ENCODE measurements at places on chromosomes 13 and 19.

DNA sequence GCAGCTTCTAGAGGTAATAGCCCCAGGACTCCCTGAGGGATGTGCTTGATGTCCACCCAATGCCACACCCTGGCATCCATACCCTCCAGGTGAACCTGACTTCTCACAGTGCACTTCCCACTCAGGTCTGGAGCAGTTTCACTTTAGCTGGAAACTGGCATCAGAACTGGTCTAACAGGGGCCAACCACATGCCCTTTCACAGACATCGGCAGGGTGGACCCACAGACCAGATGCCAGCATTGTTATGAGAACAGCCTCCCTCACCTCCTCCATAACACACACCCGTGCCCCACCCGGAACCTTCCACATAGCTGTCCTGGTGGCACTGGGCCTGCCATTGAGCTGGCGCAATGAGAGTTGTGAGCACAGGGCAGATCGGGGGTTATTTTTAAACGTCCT lies 77.4 kb upstream of the GPR12 start:
- peak; percentile 45 for DNase-seq

GRCh38 chr19:29189033-29189360 lies 24.0 kb downstream of the UQCRFS1 start:
- DNase-seq: no peak

- DNase-seq: no peak
Observed at GRCh38 chr19:13942023-13942684, 3.9 kb upstream of the PODNL1 start.

DNA sequence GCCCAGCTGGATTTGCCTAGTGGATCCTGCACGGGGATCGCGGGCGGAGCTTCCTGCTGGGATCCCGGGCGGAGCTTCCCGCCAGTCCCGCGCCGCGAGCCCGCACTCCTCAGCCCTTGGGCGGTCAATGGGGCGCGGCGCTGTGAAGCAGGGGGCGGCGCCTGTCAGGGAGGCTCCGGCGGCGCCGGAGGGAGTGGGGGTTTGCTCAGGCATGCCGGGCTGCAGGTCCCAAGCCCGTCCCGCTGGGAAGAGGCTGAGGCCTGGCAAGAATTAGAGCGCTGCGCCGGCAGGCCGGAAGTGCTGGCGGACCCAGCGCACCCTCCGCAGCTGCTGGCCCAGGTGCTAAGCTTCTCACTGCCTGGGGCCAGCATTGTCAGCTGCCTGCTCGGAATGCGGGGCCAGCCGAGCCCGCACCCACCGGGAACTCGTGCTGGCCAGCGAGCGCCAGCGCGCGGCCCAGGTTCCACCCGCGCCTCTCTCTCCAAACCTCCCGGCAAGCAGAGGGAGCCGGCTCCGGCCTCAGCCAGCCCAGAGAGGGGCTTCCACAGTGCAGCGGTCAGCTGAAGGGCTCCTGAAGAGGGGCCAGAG lies 119.6 kb downstream of the PRR20E start:
- no peak for DNase-seq

GRCh38 chr19:53507523-53508442 lies 30.2 kb upstream of the ZNF331 start:
- DNase-seq: no peak

- no peak for DNase-seq
Observed at GRCh38 chr13:59299584-59299983, 864.1 kb downstream of the DIAPH3 start.

DNA sequence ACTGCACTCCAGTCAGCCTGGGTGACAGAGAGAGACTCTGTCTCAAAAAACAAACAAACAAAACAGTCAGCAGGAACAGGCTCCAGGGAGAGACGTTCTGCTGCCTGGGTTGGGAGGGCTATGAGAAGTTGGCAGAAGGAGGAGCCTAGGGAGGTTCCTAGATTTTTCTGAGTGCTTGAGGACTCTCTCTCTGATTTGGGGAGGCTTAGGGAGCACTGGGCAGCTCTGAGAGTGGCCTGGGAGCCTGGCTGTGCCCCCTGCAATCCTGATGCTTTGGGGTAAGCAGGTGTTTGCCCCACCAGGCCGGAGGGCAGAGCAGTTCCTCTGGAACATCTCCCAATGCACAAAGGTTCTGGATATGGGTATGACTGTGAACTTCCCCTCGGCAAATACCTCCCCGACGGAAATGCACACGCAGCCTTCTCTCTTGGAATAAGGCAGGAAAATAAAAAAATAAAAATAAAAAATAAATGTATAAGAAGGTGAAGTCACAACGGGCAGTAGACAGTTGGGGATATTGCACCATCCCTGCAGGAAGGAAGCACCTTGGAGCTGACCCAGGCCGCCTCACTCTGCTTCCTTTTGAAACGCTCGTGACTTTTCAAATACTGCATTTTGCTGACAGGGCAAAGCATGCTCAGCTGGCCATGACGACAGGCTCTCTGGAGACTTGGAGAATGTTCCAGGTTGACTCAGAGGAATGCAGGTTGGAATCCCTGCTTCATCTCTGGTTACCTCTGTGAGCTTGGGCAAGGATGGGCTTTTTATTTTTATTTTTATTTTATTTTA lies 26.5 kb upstream of the HOMER3 start:
- no peak for DNase-seq

DNA sequence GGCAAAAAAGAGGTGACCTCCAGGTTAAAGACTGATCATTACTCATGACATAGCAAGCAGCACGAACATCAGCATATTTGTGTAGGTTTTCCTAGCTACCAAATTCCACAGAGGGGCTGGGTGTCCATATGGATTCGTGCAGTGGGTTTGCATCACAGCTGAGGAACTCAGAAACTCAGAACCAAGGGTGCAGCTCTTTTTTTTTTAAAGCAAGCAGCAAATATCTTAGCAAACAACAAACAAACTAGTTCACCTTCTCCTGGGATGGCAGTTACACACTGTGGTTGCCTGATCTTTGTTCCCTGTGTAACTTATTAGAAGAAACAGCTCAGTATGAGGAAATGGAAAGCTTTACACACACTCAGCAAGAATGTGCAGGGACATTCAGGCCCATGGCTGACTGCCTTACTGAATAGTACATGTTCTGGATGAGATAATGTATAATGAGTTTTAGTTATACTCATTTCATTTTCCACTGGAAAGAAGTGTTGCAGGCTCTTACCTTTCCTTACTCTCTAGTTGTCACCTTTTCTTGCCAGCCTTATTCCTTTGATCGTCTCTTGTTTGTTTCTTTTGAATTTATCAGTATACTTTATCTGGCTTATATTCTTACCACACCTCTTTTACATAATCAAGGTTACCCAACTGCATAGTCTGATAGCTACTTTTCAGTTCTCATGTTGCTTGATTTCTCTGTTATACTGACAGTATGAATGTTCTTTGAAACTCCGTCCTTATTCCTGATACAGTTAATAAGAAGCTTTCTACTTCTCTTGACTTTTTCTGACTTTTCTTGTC lies 4.3 kb downstream of the NDFIP2 start:
- no peak for DNase-seq

GRCh38 chr13:105627270-105627669 lies 908.2 kb downstream of the EFNB2 start:
- no peak for DNase-seq

DNA sequence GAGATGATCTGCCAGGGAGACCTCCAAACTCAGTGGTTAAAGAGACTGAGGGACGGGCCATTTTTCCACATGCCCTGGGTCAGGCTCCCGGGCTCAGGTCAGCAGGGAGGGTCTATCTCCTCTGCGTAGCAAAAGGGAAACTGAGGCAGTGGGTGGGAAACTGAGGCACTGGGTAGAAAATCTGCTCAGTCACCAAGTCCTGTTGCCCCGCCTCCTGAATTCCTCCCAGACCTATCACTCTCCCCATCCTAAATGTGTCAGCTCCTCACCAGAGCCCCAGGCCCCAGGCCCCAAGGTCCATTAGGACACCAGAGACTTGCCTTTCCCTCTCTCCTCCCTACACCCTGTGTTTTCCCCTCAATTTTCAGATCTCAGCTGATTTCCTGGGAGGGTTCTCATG lies 2.4 kb downstream of the CD320 start:
- DNase-seq: no peak

- DNase-seq: no peak
Observed at GRCh38 chr19:11261431-11261970, 823 bp downstream of the DOCK6 start.

GRCh38 chr13:96473526-96474180 lies 383.7 kb downstream of the HS6ST3 start:
- no peak for DNase-seq

- DNase-seq: no peak
Observed at GRCh38 chr13:25765266-25765665, 286.6 kb downstream of the SHISA2 start.

DNA sequence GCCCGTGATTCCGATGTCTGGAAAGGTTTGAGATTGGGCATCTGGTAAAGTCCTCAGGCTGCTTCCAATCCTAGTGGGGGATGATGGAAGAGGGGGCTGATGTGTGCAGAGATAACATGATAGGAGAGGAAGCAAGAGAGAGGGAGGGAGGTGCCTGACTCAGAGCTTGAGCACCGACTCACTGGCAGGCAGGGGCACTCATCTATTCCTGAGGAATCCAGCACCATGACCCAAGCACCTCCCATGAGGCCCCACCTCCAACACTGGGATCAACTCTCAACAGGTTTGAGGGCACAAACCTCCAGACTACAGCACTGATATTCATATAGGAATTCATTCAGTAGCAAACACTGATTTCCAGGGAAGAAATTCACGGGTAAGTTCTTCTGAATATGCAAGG lies 5.6 kb upstream of the SIGLEC9 start:
- no peak for DNase-seq

DNA sequence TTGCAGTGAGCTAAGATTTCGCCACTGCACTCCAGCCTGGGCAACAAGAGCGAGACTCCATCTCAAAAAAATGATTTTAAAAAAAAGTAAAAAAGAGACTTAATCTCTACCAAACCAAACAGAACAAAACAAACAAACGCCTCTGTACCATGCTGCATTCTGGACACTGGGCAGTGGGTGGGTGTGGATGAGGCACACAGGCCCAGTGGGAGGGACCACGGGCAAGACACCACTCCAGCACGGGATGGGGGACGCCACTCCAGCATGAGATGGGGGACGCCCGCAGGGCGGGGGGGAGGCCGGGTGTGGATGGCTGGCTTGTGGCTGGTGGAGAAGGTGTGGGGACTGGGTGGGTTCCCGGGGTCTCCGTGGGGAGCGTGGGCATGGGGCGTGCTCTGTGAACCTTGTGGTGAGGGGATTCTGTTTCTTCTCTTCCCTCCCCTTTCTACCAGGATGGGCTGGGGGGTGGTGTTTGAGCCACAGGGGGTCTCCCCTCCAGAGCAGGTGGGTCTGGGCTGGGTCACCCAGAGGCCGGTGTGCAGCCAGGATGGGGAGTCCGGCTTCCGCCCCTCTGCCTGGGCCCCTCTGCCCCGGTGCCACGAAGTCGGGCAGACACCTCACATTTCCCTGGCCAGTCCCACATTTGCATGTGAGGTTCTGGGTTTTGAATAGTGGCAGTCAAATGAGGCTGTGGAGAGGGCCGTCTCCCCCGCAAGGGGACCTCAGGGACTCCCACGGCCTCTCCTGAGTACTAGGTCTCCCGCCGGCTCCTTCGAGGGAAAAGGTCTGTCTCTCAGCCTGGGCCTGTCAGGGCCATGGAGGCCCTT lies 23.9 kb upstream of the MATK start:
- DNase-seq: no peak

- DNase-seq: no peak
Observed at GRCh38 chr13:67101730-67102467, 128.2 kb downstream of the PCDH9 start.

DNA sequence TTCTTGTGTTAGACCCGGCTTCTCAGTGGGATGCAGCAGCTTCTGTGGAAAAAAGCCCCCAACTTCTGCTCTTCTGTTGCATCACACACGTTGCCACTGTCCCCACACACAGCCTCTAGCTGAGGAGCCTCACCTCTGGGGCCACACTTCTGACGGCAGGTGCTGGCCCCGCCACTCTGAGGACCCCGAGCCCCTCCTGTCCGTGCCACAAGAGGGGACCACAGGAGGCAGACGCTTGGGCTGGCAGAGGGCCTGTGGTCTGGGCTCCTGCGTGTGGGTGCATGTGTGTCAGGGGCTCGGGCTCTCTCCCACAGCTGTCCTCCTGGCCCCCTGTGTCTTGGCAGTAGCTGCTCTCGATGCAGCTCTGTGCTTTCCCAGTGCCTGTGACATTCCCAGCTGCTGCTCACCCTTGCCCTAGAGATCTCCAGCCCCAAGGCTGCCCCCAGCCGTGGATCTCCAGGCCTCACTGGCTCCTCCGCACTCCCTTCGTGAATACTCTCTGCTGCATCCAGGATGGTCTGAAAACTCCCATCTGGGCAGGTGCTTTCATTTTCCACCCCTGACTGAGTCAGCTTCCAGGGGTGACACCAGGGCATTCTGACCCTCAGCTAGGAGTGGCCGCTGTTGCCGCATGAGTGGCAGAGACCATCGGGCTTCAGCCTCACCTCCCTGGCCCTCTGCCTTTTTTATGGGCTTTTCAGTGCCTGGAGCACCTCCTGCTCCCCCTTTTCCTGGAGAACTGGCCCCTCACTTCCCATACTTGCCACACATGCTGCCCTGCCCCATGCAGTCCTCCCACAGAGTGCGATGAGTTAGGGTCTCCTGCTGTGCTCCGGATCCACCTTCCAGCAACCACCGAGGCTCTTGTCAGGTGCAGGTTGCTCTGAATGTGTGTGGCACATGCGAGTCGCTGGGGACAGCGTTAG lies 13.7 kb downstream of the MAU2 start:
- DNase-seq: no peak

DNA sequence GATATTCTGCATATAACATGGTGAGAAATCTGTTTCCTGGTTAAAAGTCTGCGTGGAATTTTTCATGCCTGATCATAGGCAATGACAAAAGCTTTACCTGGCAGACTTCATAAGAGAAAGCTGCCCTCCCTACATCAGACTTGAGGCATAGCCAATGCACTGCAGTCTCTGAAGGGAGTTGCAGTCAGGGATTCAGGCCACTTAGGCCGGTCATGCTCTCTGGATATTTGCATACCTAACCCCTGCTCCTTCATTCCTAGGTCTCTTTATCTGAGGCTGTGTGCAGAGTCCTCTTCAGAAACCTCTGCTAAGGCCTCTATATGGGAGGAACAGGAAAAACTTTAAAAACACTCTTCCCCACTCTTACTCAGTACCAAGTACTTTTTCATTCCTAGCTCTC lies 287.4 kb downstream of the PCDH17 start:
- DNase-seq: no peak

GRCh38 chr13:48126944-48127830 lies 32.3 kb upstream of the MED4 start:
- no peak for DNase-seq

GRCh38 chr13:46899801-46900200 lies 2.9 kb upstream of the HTR2A start:
- no peak for DNase-seq
